ENCODE measurements at places on chromosomes 12 and 14.

DNA sequence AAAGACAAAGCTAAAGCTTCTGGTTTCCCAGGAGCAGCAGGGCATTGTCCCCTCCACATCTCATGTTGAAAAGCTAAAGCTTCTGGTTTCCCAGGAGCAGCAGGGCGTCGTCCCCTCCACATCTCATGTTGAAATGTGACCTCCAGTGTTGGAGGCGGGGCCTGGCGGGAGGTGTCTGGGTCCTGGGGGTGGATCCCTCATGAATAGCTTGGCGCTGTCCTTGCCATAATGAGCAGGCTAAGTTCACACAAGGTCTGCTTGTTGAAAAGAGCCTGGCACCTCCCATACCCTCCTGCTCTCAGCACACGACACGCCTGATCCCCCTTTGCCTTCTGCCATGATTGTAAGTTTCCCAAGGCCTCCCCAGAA is 123.7 kb downstream of the PIWIL1 start:
- no peak for DNase-seq

GRCh38 chr12:98951406-98951805 is 306.3 kb downstream of the APAF1 start:
- DNase-seq = no peak

DNA sequence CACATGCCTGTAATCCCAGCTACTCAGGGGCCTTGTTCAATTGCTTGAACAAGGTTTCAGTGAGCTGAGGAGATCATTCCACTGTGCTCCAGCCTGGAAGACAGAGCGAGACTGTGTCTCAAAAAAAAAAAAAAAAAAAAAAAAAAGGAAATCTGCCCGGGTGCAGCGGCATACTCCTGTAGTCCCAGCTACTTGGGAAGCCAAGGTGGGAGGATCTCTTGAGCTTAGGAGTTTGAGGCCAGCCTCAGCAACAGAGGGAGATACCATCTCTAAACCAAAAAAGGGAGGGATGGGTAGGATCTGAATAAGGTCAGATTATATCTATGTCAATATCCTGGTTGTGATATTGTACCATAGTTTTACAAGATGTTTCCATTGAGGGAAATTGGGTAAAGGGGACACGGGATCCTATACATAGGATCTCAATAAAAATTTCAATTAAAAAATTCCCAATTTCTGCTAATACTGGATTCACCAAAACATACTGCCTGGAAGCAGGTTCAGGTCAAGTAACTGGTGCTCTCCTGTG is 76.4 kb downstream of the BORCS5 start:
- no peak for DNase-seq

GRCh38 chr12:88237954-88238353 is 95.8 kb downstream of the TMTC3 start:
- no peak for DNase-seq

DNA sequence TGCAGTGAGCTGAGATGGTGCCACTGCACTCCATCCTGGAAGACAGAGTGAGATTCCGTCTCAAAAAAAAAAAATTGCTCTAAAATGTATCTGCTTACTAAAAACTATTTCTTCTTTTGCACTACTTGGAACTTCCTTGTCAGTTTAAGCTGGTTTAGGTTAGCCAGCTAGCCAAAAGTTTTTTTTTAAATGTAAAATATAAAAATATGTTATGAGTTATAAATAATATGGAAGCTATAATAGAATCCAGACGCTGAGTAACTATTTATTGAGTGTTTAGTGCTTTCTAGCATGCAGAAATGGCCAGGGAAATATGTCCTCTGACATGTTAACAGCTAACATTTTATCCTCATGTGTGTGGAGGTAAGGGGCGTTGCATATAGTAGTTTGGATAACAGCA is 85.6 kb downstream of the PLEKHA5 start:
- DNase-seq = no peak

DNA sequence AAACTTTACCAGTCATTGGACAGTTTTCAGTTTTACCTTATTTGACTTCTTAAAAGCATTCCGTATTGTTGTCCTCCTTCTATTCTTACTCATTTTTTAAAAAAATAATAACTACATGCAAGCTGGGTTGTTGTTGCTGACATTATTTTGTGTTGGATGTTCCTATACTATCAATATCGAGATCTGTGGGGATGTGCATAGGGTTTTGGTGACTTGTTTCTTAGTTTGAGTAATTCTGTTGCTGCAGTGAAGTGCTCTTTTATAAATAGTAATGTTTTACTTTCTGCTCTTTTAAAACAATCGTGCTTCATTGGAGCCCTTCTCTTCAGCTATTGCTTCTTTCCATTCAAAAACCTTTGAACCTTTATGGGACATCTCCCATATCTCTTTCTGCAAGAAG is 79.4 kb downstream of the METTL25 start:
- DNase-seq = no peak
